ENCODE measurements at places on chromosomes 7 and 10.

DNA sequence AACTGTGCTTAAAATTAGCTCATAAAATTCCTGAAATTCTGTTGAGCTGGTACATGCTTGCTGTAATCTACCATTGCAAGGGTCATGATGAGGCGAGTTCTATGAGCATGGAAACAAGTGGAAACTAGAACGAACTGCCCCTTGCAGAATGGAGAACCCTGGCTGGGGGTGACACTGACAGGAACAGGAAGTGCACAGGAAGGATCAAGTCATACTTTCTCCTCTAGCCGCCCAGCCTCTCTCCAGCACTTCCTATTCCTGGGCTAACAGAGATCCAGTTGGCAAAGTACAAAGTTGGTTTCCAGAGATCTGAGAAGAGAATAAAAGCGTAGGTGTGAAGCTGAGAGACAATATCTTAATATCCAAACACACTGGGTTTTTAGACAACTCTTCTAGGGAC, 414.2 kb upstream of the PODXL start:
- DNase-seq = no peak

- DNase-seq = no peak
These were observed 307.8 kb downstream of the PRPF18 start for GRCh38 chr10:13894412-13895093.

DNA sequence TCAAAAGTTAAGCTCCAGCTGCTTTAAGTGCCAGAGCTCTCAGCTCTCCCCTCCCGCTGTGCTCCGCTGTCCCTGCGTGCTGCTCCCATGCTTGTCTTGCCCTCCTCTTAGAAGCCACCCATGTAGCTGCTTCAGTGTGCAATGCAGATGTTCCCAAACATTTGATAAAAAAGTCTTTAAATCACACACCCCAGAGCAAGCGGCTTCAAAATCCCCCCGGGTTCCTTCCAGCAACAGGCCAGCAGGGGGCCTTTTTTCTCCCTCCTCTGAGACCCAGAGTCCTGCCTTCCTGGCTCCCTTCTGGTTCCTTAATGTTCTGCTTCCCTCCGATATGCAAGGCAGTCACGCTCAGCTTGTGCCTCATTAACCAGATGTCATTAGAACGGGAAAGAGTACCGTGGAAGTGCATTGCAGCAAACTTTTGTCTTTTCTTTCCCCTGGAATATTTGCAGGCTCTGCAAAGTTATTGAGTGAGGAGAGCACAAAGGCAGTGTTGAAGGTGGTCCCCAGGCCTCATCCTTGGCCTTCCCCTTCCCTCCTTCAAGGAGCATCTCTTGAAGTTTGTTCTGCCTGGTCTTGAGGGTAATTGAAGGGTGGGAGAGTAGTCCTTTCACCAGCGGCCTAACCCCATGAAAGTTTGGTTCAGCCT, 25.5 kb downstream of the LDB3 start:
- no peak for DNase-seq

DNA sequence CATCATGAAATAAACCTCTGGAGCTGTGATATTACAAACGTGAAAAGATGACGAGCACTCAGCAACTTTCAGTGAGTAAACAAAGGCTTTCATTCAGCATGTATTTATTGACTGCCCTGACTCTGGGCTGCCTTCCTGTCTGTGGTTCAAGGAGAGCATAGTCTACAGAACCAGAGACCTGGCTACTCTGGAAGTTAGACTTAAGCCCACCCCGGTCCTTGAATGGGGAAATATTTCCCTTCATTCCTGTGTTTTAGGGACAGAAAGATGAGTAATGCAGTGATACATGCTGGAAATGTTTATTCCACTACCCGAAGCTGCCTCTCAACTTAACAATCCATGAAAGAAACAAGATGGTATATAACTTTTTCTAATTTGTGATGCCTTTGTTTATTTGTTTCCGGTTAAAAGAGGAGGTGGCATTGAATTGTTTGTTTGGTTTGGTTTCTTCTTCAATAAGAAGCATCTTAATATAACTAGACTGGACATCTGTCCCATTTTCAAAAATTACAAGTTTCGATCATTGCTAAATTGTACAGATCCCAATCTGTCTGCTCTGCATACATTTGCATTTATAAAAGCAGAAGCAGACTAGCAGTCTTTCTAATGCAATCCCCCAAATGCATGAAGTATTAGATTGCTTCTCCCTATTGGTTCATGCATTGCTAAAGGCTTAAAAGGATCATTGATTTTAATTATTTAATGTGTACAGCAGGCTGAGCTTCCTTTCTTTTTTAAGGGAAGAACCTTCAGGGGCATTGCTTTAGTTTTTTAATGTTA, 57.7 kb downstream of the TRUB1 start:
- no peak for DNase-seq

- DNase-seq = no peak
These were observed 121.4 kb downstream of the POU6F2 start for GRCh38 chr7:39099146-39099545.

Measured in NCI-H146 (cell line).